ENCODE measurements at places on chromosomes 1 and 21. TPM values are rescaled to one million over a fixed set of nuclear protein-coding genes. Genes with fewer than 3 reads are reported as not detected.

Gene KAZN
- total RNA-seq = 3.8 TPM

Gene PTCH2
- total RNA-seq = 0.17 TPM

Gene CYP4A22
- total RNA-seq = not detected

Gene SDC3
- 16.1 TPM for total RNA-seq

Gene RPE65
- not detected for total RNA-seq

Gene ETV3L
- total RNA-seq = not detected

Gene SLAMF7
- not detected for total RNA-seq

Gene C8A
- total RNA-seq = not detected

Gene GSTM3
- total RNA-seq = 159 TPM

Gene LCE2A
- not detected for total RNA-seq

Gene FCRL4
- total RNA-seq = not detected

Gene KIF14
- 1.6 TPM for total RNA-seq

Gene MARK1
- total RNA-seq = under 0.01 TPM

Gene OXCT2
- 0.09 TPM for total RNA-seq

Gene SPRR3
- total RNA-seq = not detected

Gene FMN2
- total RNA-seq = not detected

Gene LCE3E
- not detected for total RNA-seq

Gene ABCA4
- total RNA-seq = 0.34 TPM

Gene KIF26B
- total RNA-seq = 1.3 TPM
